Activated CD4-positive, alpha-beta memory T cell treated with anti-CD3 and anti-CD28 coated beads, Interleukin-2, amount 10 ng/mL, durations not matched to agents 7 days and 5 days (primary cell): ENCODE measurements at places on chromosomes 11 and 22. TPM values are rescaled to one million over a fixed set of nuclear protein-coding genes. Genes with fewer than 3 reads are reported as not detected.

ANKK1 gene
- total RNA-seq: not detected

PDGFD gene
- not detected for total RNA-seq

HEPACAM gene
- not detected for total RNA-seq

BTBD18 gene
- total RNA-seq: not detected

SMTNL1 gene
- total RNA-seq: not detected

LIF gene
- total RNA-seq: 94.6 TPM

CCDC116 gene
- total RNA-seq: 0.33 TPM

KCNC1 gene
- total RNA-seq: not detected

PKNOX2 gene
- total RNA-seq: not detected

CDC42BPG gene
- 0.65 TPM for total RNA-seq

DLAT gene
- 26.7 TPM for total RNA-seq

BID gene
- 21.4 TPM for total RNA-seq

FAM180B gene
- total RNA-seq: not detected

CARD16 gene
- total RNA-seq: 101 TPM

CSNK2A3 gene
- total RNA-seq: 3.0 TPM

PHRF1 gene
- total RNA-seq: 38.7 TPM

APOL1 gene
- 64.0 TPM for total RNA-seq

GRAP2 gene
- total RNA-seq: 111 TPM

CCDC89 gene
- 1.1 TPM for total RNA-seq

KCNJ4 gene
- total RNA-seq: not detected

CELSR1 gene
- 0.10 TPM for total RNA-seq

MS4A14 gene
- total RNA-seq: not detected

ANO1 gene
- not detected for total RNA-seq

PRRG4 gene
- total RNA-seq: 0.53 TPM

ME3 gene
- total RNA-seq: 0.83 TPM

OR51E2 gene
- not detected for total RNA-seq

HBG2 gene
- total RNA-seq: not detected

RPS19BP1 gene
- 60.7 TPM for total RNA-seq

PNPLA3 gene
- not detected for total RNA-seq

ANGPTL5 gene
- total RNA-seq: not detected

PRODH gene
- 0.25 TPM for total RNA-seq

SCUBE1 gene
- total RNA-seq: 0.20 TPM

VWCE gene
- total RNA-seq: 0.98 TPM

APBB1 gene
- 56.0 TPM for total RNA-seq

KLHDC7B gene
- 8.4 TPM for total RNA-seq

BLID gene
- not detected for total RNA-seq

RNF121 gene
- 25.7 TPM for total RNA-seq

OR52I2 gene
- total RNA-seq: not detected

PLEKHA7 gene
- 3.4 TPM for total RNA-seq

MYRF gene
- total RNA-seq: 4.6 TPM

MUC6 gene
- total RNA-seq: not detected

DDTL gene
- total RNA-seq: 2.3 TPM

MRGPRX4 gene
- total RNA-seq: not detected
